Muscle of leg (tissue), 16 donors: ENCODE measurements at places on chromosomes 5 and 9. TPM values are rescaled to one million over a fixed set of nuclear protein-coding genes. Genes with fewer than 3 reads are reported as not detected.

CORO2A gene
- polyA plus RNA-seq, result 0.20 TPM

RNF208 gene
- polyA plus RNA-seq, result 2.6 TPM

RMRP gene
- not detected for polyA plus RNA-seq

CER1 gene
- polyA plus RNA-seq, result not detected

TAF1L gene
- polyA plus RNA-seq, result 0.04 TPM

INSL4 gene
- not detected for polyA plus RNA-seq

ST6GALNAC4 gene
- 28.4 TPM for polyA plus RNA-seq

INSL6 gene
- polyA plus RNA-seq, result 0.45 TPM

DNA sequence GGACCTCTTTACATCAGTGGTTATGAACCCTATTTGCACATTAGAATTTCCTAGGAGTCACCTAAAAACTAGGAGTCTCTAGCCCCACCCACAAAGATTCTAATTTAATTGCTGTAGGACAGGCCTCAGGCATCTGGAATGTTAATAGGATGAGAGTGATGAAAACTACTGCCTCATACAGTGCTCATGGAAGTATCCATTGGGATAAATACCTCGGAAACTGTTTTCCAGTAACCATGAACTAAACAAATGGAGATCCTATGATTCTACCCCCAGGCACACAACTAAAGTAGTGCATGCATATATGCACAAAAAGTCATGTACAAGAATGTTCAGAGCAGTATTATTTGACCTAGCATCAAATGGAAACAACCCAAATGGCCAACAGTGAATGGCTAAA lies 286.3 kb downstream of the DNAH5 start:
- no peak for DNase-seq

DNA sequence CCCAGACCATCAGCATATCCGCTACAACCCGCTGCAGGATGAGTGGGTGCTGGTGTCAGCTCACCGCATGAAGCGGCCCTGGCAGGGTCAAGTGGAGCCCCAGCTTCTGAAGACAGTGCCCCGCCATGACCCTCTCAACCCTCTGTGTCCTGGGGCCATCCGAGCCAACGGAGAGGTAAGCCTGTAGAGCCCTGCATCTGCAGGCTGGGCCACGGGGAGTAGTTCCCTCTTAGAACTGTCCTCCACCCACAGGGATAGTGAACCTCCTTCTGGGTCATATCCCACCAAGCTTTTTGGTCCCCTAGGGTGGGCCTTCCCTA lies 569 bp downstream of the GALT start:
- no peak for DNase-seq

DNA sequence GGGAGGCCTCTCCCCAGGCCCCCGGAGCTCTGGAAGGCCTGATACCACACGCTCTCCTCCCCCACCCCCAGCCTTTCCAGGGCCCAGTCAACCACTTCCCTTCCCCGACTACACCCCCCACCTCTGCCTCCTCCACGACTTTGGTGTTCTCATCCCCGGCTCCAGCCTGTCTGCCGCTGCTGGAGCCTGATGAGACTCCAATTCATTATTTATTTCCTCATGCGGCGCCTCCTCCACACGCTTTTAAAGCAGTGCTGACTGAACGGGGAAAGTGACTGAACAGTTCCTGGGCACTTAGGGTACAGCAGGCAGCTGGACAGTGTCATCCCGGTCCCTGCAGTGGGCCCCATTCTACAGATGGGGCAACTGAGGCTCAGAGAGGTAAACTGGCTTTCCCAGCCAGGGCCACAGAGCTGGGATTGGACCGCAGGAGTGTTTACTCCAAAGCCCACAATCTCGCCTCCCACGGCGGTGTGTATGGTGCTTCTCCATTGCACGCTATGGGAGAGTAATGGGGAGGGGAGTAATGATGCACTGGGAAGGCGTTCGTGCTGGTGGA lies 15.9 kb upstream of the RPL26L1 start:
- peak; percentile 71 for DNase-seq

DNA sequence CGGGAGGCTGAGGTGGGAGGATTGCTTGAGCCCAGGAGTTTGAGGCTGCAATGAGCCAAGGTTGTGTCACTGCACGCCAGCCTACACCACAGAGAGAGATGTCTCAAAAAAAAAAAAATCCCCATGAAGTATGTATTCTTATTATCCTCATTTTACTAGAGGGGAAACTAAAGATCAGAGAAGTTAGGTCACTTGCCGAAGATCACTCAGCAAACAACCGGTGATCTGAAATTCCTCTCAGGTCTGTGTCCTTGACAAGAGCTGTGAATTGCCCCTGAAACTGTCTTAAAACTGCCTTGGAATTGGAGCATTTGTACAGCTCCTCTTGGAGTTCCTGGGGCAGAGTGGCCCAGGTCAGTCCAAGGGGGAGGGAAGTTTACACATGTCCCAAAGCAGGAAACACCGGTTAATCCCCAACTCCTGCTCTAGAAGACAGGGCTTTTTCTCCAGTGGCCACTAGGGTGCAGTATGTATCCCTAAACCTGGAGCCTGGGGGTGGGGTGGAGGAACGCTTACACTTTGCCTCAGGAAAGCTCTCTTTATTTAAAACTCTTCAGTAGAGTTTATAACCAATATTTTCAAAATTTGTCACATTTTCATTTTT lies 27.6 kb downstream of the AQP7 start:
- DNase-seq, result peak; percentile 88

DNA sequence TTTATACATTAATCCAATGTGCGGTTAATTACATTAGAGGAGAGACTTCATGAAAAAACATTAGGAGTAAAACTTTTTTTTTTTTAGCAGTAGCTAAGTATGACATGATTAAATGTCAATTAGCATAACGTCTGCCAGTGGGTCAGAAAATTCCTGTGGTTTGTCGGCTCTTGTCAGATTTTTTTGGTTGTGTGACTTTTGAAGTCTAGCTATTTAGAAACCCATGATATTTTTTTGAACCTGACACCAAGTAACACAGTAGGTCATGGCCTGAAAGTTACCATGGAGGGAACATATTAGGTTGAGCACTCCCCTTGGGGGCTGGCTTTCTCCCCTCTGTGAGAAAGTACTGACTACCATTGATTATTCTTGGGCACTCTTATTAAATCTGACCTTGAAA lies 84.8 kb upstream of the ALDH1A1 start:
- DNase-seq, result no peak

DNA sequence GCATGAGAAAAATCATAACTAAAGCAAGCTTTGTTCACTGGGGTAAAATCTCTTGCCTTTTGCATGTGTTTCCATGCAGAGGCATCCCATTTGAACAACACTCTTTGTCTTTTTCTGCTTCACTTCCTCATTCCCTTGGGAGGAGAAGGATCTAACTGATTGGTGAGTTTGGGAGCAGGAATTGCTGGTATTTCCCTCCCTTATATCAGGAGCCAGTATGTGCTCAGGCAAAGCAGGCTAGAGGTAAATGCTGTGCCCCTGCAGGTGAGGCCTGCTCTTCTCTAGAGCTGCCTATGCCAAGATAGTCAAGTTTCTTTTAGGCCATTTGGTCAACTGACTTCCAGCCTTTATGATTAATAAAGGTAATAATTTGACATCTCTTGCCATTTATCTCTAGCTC lies 179.9 kb downstream of the COX7C start:
- no peak for DNase-seq

DNA sequence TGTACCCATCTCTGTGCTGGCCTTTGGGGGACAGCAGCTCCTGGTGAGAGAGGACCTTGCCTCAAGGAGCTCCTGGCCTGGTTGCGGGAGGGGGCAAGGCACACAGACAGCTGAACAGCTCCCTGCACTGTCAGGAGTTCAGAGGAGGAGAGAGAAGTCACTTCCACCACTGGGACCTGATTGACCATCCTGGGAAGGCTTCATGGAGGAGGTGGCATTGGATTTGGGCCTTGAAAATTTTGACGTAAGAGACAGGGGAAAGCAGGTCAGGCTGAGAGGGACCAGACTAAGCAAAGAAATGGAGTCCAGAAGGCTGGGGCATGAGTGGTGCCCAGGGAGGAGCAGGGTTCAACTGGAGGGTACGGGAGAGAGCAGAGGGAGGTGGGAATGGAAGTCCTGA lies 20.3 kb upstream of the DAB2IP start:
- no peak for DNase-seq

GRCh38 chr5:131622633-131623032 lies 12.4 kb downstream of the RAPGEF6 start:
- DNase-seq, result peak; percentile 36

DNA sequence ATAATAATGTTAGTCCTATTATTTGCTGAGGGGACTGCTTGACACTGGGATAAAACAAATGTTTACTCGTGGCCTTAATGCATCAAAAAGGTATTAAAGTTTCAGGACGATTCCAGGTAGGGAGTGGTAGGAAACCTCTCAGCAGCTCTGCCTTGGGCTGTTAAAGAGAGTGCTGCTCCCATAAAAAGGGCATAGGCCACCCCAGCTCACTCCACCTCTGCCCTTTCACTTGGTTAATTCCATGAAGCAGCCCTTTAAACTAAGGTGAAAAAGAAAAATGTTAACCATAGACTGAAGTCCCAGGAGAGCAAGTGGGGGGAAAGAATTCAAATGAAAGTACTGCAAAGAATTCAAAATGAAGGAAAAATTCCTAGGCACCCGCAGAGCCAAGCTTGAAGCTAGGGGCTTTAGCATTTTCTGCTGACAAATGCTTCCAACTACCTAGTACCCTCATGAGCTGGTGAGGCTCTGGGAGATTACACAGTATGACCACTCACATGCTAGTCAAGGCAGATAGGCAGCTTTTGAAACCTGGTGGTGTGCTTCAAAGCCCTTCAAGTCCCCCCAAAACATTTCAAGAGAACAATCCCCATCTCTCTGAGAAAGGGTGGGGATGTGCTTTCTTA lies 8.5 kb downstream of the KLF9 start:
- no peak for DNase-seq

DNA sequence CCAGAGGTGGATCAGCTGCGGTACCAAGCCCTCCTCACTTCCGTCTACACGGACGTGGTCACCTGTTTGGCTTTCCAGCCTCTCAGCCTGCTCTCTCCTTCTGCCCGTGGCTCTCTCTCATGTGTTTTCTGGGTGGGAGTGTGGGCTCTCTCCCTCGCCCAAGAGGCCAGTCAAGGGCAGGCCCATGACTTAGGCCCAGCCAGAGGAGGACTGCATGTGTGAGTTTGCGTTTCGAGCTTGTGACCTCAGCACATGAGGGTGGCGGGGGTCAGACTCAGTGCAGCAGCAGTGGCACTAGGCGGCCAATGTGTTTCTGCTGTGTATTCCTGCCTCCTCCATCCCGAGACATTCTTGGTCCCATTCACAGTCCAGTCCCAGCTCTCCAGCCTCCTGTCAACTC lies 82.5 kb upstream of the SMIM23 start:
- no peak for DNase-seq

DNA sequence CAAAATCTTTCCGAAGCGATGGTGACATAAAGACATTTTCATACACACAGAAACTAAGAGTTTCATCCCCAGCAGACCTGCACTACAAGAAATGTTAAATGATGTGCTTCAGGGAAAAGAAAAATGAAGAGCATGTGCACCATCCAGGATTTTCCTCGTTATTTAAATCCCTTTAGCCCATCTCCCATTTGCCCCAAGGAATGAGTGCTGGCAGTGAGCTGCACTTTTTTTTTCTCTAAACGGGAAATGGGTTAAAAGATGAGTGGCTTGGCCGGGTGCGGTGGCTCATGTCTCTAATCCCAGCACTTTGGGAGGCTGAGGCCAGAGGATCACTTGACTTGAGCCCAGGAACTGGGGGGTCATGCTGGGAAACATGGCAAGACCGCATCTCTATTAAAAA lies 6.8 kb upstream of the LRRC14B start:
- no peak for DNase-seq

DNA sequence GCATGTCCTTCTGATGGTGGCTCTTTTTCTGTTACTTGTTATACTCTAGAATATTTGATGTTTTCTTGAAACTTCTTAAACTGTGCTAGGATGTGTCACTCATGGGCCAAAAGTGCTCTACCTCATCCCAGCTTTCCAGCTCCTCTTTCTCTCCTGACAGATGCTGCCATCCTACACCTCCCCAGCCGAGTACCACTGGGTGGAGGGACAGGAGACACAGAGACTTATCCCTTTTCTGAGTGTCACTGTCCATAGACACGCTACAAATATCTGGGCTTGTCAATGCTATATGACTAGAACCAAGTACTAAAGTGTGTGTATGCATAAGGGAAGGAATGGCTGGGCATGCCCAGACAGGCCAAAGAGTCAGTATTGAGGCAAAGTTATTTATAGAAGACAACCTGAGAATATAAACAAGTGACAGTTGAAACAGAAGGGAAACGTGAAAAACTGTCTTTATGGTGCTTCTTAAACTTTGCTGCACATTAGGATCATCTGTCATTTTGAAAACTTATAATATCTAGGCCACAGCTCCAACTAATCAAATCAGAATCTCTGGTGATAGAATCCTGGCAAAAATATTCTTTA lies 188.0 kb downstream of the CARTPT start:
- no peak for DNase-seq

DNA sequence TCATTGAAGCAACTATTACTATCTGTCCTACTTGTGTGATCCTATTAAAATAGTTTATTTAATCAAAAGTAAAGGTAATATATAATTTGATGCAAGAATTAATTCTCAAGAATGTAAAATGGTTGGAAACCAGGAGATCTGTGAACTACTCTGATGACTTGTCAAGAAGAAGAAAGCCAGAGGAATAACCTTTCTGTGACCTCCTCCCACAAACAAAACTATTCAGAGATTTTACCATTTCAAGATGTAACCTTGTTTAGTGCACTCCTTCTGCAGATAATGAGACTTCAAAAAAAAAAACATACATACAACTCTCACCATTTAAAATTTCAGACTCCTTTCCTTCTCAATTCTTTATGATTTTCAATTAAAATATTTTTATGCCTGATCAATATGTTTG lies 79.5 kb downstream of the RFX3 start:
- DNase-seq, result no peak
